Activated CD8-positive, alpha-beta memory T cell treated with anti-CD3 and anti-CD28 coated beads for 24 hours (primary cell): ENCODE measurements at places on chromosomes 4 and X.
A peak's percentile ranks its signal among the peaks of the same experiment; 100 is the strongest.

DNA sequence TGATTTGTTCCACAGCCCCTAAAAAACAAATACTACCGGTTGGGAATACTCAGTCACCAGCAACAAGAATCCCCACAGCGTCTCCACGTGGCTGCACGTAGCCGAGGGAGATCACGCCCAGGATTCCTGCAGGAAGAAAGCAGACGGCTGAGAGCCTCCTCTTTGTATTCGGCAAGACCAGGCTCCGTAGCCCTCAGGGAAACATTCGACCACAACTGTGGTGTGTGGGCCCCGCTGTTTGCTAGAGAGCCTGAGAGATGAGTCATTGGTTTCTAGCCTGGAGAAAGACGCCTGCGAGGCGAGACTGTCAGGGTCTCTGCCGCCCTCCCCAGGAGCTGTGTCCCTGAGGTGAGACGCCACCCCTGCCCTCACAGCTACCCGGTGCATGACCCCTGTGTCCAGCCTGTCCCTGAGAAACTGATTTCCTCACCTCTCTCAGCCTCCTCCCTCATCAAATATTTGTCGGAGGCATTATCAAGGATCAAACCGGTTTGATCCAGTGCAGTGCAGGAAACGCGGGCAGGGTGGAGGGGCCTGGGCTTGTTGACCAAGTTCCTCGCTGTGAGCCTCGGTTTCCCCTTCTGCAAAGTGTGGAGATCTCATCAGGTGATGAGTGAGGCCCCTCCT is 4.7 kb upstream of the S100P start:
- peak; percentile 87 for DNase-seq

- DNase-seq: no peak
These were observed 13.0 kb downstream of the EXOC1 start for GRCh38 chr4:55866290-55866907.

GRCh38 chr4:52421811-52422213 is 237.3 kb downstream of the USP46 start:
- DNase-seq: no peak

DNA sequence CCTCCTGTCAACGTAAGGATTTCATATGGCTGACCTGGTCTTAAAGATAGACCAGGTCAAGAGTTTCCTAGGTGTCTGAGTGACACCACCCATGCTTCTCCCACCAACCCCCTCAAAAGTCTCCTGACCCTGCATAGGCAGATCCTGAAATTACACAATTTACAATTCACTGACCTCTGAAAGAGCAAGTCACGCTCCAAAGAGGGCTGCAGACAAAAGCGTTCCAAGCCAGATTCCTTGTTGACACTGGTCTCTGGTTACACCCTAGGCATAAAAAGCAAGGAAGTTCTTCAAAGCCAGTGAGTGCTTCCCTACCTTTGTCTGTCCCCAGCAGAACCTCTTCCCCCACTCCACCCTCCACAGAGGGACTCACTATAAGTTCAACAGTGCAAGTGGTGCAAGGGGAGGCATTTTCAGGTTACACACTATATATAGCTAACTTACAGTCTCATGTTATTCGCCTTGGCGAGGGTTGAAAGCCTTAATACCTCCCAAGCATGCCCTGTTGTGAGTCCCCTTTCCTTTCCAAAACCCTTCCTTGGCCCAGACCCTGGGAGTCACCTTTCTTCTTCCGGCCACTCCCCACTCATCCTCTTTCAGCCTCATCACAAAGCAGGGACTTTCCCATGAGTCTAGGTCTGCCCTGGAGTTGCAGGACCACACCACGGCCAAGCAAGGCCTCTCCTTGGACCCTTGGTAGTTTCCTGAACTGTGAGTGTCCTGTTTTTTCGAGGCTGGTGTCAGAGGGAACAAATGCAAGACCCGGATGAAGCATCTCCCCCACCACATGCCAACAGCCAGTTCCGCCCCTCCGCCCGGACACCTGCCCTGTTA is 58.0 kb upstream of the KLF3 start:
- peak; percentile 47 for DNase-seq

DNA sequence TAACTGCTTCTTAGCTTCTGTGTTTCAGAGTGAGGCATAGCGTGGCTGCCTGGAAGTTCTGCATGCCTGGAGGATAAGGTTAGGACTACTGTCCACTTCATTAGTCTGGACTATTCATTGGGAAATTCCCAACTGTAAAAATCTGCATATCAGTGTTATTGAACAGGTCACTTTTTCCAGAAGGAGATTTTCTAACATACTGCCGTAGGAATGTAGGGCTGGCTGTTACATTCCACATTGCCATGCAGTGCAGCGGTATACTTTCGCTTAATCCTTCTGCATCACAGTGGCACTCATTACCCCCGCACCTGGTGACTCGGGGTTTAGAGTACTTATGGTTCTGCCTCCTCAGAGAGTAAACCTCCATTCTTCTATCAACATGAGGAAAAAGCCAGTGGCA is 104.6 kb downstream of the NPFFR2 start:
- no peak for DNase-seq

- no peak for DNase-seq
These were observed 178.2 kb downstream of the HS3ST1 start for GRCh38 chr4:11250510-11250909.

DNA sequence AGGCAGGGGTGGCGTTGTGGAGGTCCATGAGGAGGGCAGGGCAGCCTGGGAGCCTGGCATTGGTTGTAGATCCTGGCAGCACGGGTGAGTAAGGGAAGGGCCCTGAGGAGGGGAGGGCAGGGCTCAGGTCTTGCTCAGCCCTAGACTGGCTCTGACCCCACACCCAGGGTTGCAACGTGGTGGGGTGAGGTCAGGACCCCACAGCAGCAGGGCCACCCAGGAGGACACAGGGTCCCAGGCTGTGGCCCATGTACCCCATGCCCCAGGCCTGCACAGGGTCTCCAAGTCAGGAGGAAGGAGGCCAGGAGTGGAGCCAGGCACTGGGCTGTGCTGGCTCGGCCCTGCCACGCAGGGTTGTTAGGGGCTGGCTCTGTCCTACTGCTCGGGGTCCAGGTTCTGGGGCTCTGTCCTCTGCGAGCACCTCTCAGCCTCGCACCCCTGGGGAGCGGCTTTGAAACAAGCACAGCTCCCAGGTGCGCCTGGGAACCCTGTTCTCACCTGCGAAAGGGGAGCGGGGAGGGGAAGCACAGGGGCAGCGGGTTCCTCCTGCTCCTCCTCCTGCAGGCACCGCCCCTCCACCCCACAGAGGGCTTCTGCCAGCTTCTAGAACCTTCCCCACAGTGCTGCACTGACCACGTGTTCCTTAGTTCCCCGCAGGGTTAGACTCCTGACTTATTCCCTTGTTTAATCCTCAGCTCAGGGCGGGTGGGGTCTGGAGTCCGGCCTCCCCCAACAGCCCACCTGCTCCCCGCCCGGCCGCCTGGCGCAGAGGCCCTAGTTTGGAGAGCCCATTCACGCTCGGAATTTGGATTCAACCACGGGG is 20.4 kb downstream of the MSANTD1 start:
- DNase-seq: peak; percentile 33

- DNase-seq: no peak
These were observed 204.3 kb upstream of the HCCS start for GRCh38 chrX:10906866-10907265.

GRCh38 chr4:182642831-182643230 is 274.4 kb downstream of the DCTD start:
- DNase-seq: no peak

DNA sequence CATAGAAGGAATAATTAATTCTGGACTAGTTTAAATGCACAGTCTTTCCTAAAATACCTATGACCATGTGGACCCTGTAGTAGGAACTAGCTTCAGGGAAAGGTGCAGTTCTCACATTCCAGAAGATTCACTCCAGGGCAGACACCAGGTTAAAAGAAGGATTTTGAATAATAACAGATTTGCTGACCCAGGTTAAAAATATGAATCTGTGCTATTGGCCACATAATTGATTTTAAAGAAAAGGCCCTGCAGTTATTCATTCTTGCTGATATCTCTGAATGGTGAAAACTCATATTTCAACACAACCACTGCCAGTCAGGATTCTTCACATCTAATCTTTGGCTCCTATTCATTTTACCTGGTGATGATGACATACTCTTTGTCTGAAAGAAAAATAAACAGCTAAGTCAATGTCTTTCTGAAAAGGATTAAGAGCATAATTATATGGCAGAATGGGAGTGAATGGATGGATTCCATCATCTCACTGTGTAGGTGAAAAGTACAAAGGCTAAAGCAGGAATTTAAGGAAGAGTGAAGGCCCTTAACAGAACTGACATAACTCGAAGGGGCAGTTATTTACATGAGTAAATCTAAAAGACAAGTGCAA is 432.8 kb downstream of the PDGFC start:
- DNase-seq: no peak

GRCh38 chrX:131239057-131239456 is 50.0 kb downstream of the IGSF1 start:
- no peak for DNase-seq

- DNase-seq: no peak
These were observed 92.8 kb downstream of the EVC2 start for GRCh38 chr4:5615496-5616075.

DNA sequence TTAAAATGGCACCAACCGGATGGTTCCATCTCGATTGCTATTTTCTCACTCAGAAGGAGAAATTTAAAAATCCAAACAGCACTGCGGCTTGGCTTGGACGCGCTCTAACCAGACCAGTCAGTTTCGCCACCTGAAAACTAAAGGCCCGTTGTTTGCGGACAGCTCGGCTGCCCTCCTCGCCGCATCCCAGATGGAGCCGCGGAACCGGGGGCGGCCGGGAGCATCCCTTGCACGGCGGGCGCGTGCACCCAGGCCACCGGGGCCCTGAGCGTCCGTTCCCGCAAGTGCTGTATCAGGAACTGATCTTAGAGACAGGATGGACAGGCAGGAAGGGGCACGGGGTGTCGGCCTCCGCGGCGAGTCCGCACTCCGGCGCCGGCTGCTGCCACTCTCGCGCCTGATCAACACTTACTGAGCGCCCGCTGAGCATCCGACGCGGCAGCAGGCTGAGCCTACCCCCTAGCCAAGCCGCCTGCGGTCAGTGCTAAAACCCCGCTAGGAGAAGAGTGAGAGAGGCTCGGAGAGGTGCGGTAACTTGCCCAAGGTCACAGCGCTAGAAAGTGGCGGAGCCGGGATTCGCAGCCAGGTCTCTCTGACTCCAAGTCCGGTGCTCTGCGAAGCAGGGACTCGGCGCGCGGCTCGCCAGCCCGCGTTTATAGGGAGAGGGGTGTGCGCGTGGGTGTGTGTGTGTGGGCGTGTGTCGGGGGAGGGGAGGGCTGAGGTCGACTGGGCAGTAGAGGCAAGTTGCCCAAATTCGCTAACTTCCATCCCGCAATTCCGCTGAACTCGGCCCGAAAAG is at the start of gene CITED1:
CITED1 (minus strand) TSS at position 629 of the 799 bp plus-strand sequence. CDS start 3,045 bp downstream, outside the sequence.
- peak; percentile 62 for DNase-seq
